GM23248 (cell line): ENCODE measurements at places on chromosomes 5 and 9. TPM values are rescaled to one million over a fixed set of nuclear protein-coding genes. Genes with fewer than 3 reads are reported as not detected.

DNA sequence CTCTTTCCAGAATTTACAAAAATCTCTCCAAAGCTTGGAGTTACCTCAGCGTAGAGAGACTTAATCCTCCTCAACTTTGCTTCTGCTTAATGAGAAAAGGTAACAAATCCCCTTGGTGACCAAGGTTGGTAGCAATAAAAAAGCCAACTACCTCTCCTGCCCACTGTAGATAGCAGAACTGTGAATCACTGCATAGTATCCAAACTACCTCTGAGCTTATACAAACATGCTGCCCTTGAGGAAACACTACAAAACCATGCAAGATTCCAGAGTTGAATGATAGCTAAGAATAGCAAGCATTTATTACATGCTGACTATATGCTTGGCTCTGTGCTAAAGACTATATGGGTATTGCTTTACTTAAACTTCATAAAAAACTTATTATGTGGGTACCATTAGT, 2.8 kb upstream of the ADAMTS12 start:
- H3K4me1 ChIP-seq, result peaks cover 44% of the 10 kb centered on the region
- no peak overlapping the region for H3K4me3 ChIP-seq
- no peaks in the 10 kb centered on the region for H3K27me3 ChIP-seq
- DNase-seq, result peak; percentile 31
- H3K27ac ChIP-seq, result peak overlapping the region; percentile 2; the same call in 1 of the 2 replicates

DNA sequence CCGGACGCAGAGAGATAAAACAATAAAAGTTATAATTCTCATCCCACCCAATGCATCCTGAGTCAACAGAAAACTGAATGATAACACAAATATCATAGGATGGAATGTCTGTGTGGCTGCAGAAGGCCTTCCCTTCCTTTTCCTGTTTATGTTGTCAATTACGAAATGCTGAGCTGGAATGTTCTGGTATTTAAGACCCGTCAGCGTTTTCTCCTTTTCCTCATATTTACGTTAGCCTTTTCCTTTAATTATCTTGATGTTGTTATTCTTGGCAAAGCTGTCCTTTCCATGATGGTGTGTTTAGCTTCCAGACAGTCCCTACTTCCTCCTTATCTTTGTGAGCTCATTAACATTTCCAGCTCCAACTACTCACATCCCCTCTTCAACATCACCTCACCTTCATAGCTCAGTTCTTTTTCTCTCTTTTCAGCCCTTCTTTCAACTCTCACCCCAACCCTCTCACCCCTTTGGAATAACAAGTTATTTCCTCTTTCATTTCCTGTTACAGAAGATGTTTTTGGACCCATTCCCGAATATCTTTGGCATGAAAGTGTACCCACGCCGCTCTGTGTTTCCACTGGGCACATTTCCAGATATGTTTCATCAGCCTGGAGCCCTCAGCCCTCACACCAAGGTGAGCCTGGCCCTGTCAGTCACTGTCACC, 221.6 kb downstream of the NR2F1-AS1 start:
- no peaks in the 10 kb centered on the region for H3K27me3 ChIP-seq
- DNase-seq, result peak; percentile 44
- no peak overlapping the region for H3K27ac ChIP-seq

Gene HAVCR2
- not detected in 2 replicates for total RNA-seq

GRCh38 chr9:133320421-133320881, 15.5 kb downstream of the SURF6 start:
- H3K27ac ChIP-seq, result no peak overlapping the region
- H3K27me3 ChIP-seq, result no peaks in the 10 kb centered on the region; the same call in 1 of the 2 replicates
- no peak overlapping the region for H3K4me3 ChIP-seq
- no peaks in the 10 kb centered on the region for H3K4me1 ChIP-seq
- H3K36me3 ChIP-seq, result no peaks in the 10 kb centered on the region

GRCh38 chr9:118533850-118534249, 829.6 kb downstream of the TLR4 start:
- peaks cover 28% of the 10 kb centered on the region for H3K4me1 ChIP-seq
- H3K27me3 ChIP-seq, result no peaks in the 10 kb centered on the region
- no peak overlapping the region for H3K4me3 ChIP-seq

DNA sequence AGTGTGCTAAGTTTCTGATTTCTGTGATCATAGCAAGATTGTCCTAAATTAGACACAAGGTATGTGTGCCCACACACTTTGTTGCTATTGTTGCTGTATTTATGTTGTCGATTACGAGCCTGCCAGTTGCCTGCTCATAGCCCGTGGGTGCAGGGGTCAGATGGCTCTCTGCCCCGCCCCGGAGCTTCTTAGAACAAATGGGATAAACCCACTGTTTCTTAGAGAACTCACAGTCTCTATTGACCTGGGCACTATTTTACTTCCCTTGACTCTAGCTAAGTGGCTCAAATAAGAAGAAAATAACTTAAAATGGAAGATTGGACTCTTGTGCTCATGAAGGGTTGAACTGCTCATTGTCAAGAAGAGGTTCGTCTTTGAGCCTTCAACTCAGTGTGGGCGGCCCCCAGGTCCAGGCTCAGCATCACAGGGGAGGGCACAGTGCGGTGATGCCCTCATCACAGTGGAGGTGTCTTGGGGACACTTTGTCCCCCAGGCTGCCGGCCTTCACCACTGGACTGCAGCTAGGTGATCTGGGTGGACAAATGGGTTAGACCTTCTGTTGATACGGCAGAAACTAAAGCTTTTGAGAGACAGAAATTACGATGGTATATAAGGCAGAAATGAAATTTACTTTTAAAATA, 155.5 kb downstream of the TENT4A start:
- no peak overlapping the region for H3K27ac ChIP-seq
- no peak overlapping the region for H3K4me3 ChIP-seq
- DNase-seq, result no peak
- H3K27me3 ChIP-seq, result no peaks in the 10 kb centered on the region
- no peaks in the 10 kb centered on the region for H3K36me3 ChIP-seq

DNA sequence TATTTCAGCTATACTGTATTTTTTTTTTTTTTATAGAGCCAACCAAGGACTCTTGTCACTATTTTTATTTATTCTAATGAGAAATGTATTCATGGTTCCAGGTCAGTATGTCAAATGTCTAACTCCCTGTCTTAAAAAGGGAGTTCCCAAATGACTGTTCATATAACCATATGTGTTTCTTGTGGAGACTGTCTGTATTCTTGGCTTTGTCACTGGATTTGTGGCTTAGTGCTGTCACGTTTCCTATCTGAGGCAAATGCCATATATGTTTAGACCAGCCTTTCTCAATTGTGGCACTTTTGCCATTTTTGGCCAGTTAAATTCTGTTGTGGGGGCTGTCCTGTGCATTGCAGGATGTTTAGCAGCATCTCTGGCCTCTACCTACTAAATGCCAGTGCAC, 3.1 kb downstream of the GCNT1 start:
- DNase-seq, result no peak
- H3K4me1 ChIP-seq, result peaks cover 9% of the 10 kb centered on the region; the same call in 1 of the 2 replicates
- no peaks in the 10 kb centered on the region for H3K27me3 ChIP-seq
- H3K36me3 ChIP-seq, result peaks cover 7% of the 10 kb centered on the region; the same call in 1 of the 2 replicates
- no peak overlapping the region for H3K27ac ChIP-seq
- no peak overlapping the region for H3K4me3 ChIP-seq

Gene LCN1
- total RNA-seq, result not detected in 2 replicates

Gene DMRT2
- not detected in 2 replicates for total RNA-seq

Gene EPB41L4B
- total RNA-seq, result 0.76 and 1.0 TPM in 2 replicates

GRCh38 chr9:109815366-109815947, 35.5 kb downstream of the PALM2AKAP2 start:
- H3K4me3 ChIP-seq, result no peak overlapping the region
- peaks cover 43% of the 10 kb centered on the region for H3K4me1 ChIP-seq
- H3K36me3 ChIP-seq, result no peaks in the 10 kb centered on the region
- peak; percentile 71 for DNase-seq
- peak overlapping the region; percentile 96 for H3K27ac ChIP-seq

- no peak for DNase-seq
- no peaks in the 10 kb centered on the region for H3K36me3 ChIP-seq
- H3K4me1 ChIP-seq, result no peaks in the 10 kb centered on the region
- no peaks in the 10 kb centered on the region for H3K27me3 ChIP-seq
These were observed 1417.0 kb upstream of the ACO1 start for GRCh38 chr9:30967476-30967875.

- H3K4me3 ChIP-seq, result no peak overlapping the region
- DNase-seq, result peak; percentile 77
These were observed 55.7 kb upstream of the DPYSL3 start for GRCh38 chr5:147565524-147565923.

- H3K27ac ChIP-seq, result no peak overlapping the region
- H3K4me1 ChIP-seq, result no peaks in the 10 kb centered on the region
- H3K27me3 ChIP-seq, result no peaks in the 10 kb centered on the region
- H3K36me3 ChIP-seq, result no peaks in the 10 kb centered on the region
These were observed 256.1 kb upstream of the SMARCA2 start for GRCh38 chr9:1759009-1759408.
